Thoracic aorta (tissue), 2 donors: ENCODE measurements at places on chromosomes 12 and 14.

- H3K27ac ChIP-seq, result no peak overlapping the region
- H3K36me3 ChIP-seq, result no peaks in the 10 kb centered on the region
- DNase-seq, result no peak
- no peak overlapping the region for H3K4me3 ChIP-seq
- H3K4me1 ChIP-seq, result no peaks in the 10 kb centered on the region
- H3K27me3 ChIP-seq, result no peaks in the 10 kb centered on the region
Observed at GRCh38 chr14:23657959-23658470, 21.9 kb downstream of the DHRS2 start.

- H3K27ac ChIP-seq, result no peak overlapping the region
- no peaks in the 10 kb centered on the region for H3K36me3 ChIP-seq
- no peak overlapping the region for H3K4me3 ChIP-seq
- no peaks in the 10 kb centered on the region for H3K4me1 ChIP-seq
Observed at GRCh38 chr12:131511803-131512561, 198.9 kb upstream of the SFSWAP start.

- no peaks in the 10 kb centered on the region for H3K36me3 ChIP-seq
- H3K27me3 ChIP-seq, result no peaks in the 10 kb centered on the region
- peak overlapping the region; percentile 11 for H3K27ac ChIP-seq
- H3K4me1 ChIP-seq, result peaks cover 15% of the 10 kb centered on the region
Observed at GRCh38 chr14:69288011-69288771, 28.2 kb downstream of the GALNT16 start.

GRCh38 chr12:28367993-28368392 is 177.7 kb downstream of the CCDC91 start:
- H3K4me3 ChIP-seq, result no peak overlapping the region
- H3K27me3 ChIP-seq, result no peaks in the 10 kb centered on the region
- H3K27ac ChIP-seq, result no peak overlapping the region
- no peak for DNase-seq
- H3K36me3 ChIP-seq, result no peaks in the 10 kb centered on the region
- H3K4me1 ChIP-seq, result no peaks in the 10 kb centered on the region
